ENCODE measurements at places on chromosomes 2 and 18.

- peak; percentile 59 for DNase-seq
Measured at GRCh38 chr2:196170606-196171247, 651 bp downstream of the STK17B start.

GRCh38 chr2:138964418-138964817, 184.2 kb upstream of the NXPH2 start:
- no peak for DNase-seq

GRCh38 chr18:57443247-57443646, 8.1 kb downstream of the ONECUT2 start:
- no peak for DNase-seq

DNA sequence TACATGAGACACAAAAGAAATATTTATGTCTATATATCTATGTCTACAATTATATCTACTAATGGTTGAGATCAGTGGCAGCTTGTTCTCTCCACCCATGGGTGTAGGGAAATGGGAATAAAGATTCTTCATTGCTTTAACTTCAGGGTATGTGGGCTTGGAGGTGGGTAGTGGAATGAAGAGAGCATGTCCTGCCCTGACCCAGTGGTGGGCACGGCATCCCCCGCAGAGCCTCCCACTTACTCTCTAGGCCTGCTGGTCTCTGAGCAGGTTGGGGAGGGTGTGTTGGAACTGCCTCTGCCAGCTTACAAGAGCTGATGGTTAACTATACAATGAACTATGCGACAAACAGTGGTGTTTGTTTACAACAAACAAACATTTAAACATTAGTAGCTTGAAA, 152.5 kb upstream of the SKOR2 start:
- no peak for DNase-seq

- DNase-seq, result no peak
Measured at GRCh38 chr2:1931003-1931914, 186.9 kb upstream of the PXDN start.

- no peak for DNase-seq
Measured at GRCh38 chr2:113278742-113279139, at the start of gene PAX8. PAX8 (minus strand) TSS chr2:113278921; CDS start chr2:113278394, 527 bp downstream.

GRCh38 chr2:45006041-45006941, 3.0 kb downstream of the SIX2 start:
- no peak for DNase-seq

- DNase-seq, result no peak
Measured at GRCh38 chr2:220243571-220243970, 616.1 kb downstream of the SLC4A3 start.

DNA sequence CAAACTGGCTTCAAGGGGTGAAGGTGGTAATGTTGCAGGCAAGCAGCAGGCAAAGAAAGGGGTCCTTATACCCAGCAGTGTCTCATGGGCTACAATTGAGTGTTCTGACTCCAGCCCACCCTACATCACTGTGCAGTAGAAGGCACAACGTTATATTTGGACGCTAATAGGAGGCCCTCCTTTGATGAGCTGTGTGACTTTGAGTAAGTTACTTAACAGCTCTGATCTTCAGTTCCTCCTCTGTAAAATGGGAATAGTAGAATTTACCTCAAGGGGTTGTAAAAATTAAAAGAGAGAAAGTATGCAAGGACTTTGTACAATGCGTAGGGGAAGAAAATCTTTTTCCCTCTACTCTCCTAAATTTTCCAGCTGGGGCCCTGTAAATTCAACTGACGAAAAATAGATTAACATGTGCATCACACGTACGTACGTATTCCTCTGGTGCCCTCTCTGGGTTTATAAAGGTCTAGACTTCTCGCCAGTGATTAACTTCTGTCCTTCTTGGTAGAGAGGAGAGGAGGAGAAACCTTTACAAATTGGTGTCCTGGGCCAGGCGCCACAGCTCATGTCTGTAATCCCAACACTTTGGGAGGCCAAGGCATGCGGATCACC, 57.6 kb upstream of the REL start:
- no peak for DNase-seq

DNA sequence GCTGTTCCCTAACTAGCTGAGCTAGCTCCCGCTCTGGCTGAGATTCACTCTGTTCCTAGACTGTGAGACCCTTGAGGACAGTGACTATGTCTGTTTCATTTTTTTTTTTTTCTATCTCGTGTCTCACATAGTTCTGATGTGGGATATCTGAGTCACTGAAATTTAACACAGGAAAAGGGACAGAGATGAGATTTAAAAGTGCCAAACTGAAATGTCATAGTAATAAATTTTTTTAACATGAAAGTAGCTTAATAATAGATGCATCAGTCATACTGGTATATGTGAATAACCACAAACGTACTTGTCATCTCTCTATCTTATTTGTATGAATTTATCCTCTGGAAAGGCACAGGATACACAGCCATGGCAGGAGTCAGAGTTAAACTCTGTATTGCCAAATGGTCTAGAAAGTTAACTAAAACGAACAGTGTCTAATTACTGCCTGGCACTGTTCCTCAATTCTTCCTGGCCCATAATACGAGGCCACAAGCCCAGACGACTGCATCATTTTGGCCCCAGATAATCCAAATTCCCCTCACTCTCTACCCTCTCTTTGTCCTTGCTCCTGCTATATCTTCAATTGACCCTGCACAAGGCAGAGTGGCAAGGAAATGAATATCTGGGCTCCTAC, 87.5 kb downstream of the SATB2 start:
- no peak for DNase-seq

GRCh38 chr2:39640107-39640506, 25.6 kb upstream of the TMEM178A start:
- DNase-seq, result no peak

DNA sequence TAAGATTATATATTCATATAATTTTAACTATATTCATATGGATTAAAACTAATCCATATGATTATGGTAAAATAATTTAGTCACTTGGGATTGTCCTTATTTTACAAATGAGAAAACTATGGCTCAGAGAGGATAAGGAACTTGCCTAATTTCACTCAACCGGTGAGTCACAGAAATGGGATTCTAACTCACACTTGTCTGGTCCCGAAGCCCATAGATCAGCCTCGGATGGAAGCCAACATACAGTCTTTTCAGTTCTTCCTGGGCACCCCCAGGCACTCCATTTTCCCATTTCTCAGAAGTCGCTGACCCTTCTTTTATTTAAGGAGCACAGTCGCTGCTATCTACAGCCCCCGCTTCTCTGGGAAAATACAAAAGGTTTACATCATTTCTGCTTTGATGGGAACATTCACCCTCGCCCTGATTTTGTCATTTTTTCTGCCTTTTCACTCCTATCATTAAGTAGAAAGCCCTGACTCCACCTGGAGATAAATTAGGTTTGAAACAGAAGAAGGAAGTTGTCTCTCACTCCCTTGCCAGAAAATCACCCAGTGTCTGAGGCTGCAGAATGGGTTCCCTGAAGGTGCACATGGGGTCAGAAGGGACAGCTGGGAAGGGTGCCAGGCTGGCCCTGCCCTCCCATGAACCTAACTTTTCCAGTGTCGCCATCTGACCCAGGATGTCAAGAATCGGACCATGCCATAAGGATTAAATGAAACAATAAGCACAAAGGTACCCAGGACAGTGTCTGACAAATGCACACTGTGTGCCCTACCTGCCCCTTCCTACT, 36.6 kb downstream of the CYP1B1 start:
- DNase-seq, result peak; percentile 69

DNA sequence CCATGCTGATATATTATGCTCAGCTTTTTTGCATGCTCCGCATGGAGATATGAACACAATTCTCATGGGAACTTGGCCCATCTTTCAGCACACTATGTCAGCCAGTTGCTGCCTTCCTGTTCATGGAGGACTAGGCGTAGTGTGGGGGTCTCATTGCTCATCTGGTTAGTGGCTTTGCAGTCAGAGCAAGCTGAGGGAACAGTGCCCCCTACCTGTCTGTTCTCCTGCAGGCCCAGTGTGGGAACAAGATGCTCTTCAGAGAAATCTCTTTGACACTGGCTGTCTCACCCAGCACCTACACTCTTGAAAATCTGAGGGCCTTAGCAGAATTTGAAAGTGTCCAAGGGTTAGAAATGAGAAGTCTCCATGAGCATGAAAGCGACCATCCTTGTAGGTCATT, 47.1 kb downstream of the SPTBN1 start:
- peak; percentile 44 for DNase-seq

DNA sequence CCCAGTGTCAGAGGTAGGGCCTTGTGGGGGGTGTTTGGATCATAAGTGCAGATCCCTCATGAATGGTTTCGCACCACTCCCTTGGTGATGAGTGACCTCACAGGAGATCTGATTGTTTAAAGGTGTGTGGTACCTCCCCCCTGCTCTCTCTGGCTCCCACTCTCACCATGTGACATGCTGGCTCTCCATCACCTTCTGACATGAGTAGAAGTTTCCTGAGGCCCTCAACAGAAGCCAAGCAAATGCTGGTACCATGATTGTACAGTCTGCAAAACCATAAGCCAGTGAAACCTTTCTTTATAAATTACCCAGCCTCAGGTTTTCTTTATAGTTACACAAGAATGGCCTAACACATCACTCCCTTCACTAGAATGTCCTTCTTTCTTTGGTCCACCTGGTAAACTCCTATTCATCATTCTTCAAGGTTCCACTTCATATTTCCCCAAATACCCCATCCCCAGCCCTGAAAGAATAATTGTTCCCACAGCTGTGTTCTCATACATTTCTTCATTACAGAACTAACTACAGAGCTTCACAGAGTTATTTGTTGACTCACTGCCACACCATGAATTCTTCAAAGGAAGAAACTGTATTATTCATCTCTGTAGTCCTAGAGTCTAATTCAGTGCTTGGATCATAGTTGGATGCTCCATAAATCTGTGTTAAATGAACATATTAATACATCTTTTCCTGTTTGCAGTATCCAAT, 81.2 kb upstream of the STK17B start:
- DNase-seq, result peak; percentile 65

DNA sequence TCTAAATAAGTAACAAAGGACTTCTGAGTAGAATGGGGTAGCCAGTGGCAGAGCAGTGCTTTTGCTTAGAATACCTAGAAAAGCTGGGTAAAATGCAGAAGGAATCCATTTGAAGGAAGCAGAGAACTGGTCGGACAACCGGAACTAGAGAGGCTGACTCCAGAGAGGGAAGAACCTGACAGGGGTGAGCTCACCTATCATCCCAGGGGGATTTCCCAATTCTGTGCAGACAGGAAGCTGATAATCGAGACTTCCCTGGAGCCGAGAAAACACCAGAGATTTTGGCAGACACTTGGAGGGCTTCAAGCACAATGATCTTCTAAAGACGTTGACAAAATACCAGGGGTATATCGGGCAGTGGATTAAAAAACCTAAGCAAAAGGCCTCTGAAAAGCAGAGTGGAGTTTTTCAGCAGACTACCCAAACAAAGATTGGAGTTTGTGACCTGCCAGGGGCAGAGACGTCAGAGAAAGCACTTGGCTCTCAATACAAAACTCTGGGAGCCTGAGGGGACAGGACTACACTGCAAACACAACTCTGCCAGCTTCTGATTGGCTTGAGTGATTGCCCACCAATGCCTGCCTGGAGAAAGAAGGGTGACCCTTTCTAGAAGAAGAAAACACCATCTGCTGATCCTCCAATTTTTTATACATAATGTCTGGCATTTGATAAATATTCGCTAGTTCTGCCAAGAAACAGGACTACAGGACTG, 67.5 kb upstream of the TTN start:
- DNase-seq, result no peak

GRCh38 chr18:13436576-13436975, 218.0 kb downstream of the LDLRAD4 start:
- DNase-seq, result no peak

DNA sequence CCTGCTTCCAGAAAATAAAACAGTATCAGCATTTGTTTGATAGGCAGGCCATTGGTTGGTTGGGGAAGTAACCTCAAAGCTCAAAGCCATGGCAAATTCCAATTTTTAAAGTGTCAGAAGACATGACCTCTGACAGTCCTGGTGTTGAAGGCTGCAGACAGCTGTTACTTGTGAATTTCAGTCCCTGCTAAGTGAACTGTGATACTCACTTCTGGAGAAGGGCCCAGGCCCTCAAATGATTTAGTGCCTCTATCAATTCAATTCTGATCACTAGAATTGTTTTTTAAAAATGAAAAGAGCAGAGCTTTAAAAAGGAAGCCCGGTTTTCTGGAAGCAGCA, 23.1 kb downstream of the MRPL44 start:
- no peak for DNase-seq

DNA sequence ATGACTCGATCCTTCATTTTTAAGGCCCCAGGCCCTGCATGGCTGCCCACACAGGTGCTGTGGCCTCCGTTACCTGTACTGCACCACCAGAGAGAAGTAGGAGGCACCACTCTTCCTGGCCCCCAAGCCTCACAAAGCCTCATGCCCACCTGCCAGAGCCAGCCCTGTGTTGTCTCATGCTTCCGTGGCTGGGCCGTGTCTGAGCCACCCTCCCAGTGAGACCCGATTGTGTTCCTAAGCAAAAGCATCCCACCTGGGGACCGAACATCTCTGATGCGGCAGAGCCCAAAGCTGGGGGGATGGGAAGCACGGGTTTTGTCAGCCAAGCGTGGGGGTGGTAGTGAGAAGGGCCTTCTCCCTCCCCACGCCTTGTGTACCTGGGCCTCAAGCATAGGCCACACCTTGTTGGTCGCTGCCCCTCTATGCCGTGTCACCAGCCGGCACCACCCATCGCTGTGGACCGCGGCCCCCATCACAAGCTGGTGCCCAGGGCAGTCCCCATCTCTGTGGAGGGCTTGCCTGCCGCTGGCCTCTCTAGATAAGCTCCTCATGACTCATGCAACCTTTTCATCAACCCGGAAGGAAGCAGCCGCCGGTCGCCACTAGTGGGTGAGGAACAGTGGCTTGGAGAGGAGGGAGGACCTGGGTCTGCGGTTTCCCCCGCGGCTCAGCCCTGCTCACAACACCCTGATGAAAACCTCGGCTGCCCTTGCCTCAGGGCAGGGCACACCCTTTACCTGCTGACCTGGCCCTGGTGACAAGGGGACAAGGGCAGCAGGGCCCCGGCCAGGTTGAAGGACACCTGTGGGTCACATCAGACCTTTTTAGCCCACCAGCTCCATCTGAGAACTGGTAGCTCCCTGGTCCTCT, 2.7 kb upstream of the RNPEPL1 start:
- peak; percentile 95 for DNase-seq

- DNase-seq, result peak; percentile 62
Measured at GRCh38 chr18:49094136-49094535, 143.4 kb upstream of the SMAD7 start.

- DNase-seq, result no peak
Measured at GRCh38 chr2:121189661-121190381, 95.2 kb downstream of the TFCP2L1 start.

DNA sequence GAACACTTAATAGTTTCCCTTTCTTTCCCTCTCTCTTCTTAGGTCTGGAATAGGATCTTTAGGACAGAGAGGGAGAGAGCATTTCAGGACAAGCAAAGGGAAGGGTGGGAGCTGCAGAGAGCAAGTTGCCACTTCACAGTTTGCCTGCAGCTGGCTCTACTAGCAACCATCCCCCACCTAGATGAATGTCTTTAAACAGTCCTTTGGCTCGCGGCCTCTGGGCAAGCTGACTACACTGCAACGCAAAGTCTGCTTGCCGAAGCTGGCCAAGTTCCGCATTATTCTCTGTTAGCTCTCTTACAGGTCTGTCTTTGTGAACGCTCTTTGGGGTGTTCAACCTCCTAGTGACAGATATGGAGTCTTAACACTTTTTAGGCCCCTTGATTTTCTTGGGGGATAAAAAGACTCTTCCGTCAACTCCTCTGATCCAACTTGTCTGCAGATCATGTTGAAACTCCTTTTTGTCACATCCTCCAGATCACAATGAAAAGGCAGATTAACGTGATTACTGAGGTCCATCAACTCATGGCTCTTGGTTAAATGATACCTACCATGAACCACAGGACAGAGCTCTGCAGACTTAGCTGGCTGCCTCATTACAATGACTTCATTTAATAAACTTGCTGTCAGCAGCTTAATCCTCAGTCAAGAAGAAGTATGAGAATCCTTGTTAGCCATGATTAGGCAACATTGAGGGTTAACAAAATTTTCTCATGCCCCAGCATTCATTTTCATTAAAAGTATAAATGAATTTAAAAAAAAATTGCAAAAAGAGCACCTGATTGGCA, 74.6 kb downstream of the SLC4A3 start:
- DNase-seq, result no peak

All from iris pigment epithelial cell (primary cell).